ENCODE measurements at places on chromosomes 2 and 18.

DNA sequence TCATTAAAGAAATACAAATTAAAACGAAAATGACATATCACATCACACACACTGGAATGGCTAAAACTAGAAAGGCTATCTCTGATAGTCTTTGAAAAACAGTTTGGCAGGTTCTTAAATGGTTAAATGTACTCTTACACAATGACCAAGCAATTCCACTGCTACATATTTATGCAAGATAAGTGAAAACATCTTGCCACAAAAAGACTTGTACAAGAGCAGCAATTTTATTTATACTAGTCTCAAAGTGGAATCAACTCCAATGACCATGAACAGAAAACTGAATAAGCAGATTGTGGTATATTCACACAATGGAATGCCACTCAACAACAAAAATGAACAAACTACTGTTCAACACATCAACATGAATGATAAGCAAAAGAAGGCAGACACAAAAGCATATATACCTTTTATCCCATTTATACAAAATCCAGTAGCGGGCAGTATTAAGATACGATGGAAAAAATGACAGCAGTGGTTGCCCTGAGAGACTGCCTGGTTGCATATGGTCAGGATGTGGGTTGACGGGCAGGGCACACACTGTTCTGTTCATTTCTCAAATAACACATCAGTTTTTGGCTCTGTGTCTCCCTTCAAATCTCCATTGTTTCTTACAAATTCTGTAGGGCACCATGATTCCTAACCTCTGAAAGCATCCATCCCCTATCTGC lies 25.4 kb downstream of the SP100 start:
- peak; percentile 22 for DNase-seq

DNA sequence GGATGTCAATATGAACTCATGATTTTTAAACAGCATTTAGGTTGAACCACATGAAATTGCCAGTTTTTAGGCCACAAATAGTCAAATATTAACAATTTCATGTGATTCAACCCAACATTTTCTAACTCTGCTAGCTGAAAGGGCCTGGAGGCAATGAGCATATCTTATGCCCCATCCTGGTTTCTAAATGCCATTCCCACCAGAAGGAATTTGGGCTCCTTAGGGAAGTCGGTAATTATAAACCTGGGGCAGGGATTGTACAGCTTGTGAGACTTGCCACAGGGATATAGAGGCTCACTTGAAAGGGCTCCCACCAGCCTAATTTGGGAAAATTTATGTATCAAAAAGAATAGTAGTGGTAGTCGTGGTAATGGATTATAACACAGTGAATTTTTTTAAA lies 178.4 kb upstream of the ALPP start:
- no peak for DNase-seq

GRCh38 chr18:41690332-41691127 lies 264.5 kb upstream of the PIK3C3 start:
- no peak for DNase-seq

- no peak for DNase-seq
Measured at GRCh38 chr18:69636529-69637301, 236.0 kb downstream of the DOK6 start.

DNA sequence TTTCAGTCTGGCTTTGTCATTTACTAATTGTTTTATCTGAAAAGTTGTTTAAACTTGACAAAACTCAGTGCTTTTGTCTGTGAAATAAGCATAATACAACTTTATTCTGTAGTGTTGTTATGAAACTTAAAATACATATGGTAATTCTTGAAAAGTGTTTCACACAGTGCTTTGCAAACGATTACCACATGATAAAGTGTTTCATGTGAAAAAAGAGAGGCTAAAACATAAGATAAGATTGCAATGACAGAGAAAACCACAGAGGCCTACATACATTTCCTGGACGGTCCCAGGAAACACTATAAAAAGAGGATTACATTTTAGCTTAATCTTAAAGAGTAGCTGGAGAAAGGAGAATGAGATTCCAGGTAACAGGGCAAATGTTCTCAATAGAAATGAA lies 1934.6 kb upstream of the LRRTM1 start:
- DNase-seq: no peak

GRCh38 chr2:150228936-150229335 lies 258.5 kb downstream of the RND3 start:
- DNase-seq: no peak

- no peak for DNase-seq
Measured at GRCh38 chr2:224976629-224977525, 65.4 kb downstream of the DOCK10 start.

DNA sequence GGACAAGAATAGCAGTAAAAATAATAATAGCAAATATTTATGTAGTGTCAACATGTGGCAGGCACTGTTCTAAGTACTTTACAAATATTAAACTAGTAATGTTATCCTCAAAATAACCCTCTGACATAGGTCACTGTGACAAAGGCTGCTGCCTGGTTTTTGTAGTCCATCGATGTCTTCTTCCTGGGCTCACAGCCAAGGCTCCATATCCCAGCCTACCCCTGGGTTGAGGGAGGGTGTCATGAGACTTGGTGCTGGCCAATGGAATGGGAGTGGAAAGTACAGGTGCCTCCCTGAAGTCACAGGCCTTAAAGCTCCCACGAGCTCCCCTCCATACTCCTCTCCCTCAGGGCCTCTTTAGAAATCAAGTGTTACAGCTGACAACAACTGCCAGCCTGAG lies 159.3 kb downstream of the CYRIA start:
- no peak for DNase-seq

GRCh38 chr2:146916914-146917313 lies 927.9 kb upstream of the ACVR2A start:
- DNase-seq: no peak

GRCh38 chr2:178943745-178944144 lies 106.2 kb downstream of the CCDC141 start:
- DNase-seq: no peak

DNA sequence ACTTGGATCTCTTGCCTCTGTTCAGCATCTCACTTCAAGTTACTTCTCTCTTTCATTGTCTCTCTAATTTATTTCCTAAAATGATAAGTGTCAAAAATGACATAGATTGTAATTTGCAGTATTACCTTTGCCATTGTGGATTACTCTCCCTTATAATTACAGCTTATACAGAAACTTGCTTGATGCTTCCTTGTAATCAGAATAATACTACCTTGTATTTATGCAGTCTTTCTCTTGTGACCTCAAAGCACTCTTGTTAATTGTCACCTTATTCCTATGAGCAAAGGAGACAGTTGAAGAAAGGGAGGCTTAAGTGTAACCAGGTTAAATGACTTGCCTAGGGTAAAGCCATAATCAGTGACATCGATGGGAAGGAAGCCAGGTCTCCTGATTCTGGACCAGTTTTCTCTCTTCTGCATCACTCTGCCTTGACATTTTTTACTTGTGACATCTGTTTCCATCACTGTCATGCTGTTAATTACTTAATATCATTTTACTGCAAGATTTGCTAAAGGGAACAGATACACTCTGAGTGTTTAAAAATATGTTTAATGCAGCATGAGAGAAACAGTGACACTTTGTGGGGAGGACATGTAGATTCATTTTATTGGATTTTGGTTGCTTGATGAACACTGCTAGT lies 388.6 kb downstream of the PARD3B start:
- no peak for DNase-seq

- DNase-seq: no peak
Measured at GRCh38 chr2:216632346-216632951, 771 bp upstream of the IGFBP2 start.

- DNase-seq: no peak
Measured at GRCh38 chr2:128753321-128753720, 434.7 kb upstream of the HS6ST1 start.

All from activated CD4-positive, CD25-positive, alpha-beta regulatory T cell treated with anti-CD3 and anti-CD28 coated beads, Interleukin-2, amount 50 U/mL, for 16 hours (primary cell).